KG1 (cell line): ENCODE measurements at places on chromosomes 12 and 14.
A peak's percentile ranks its signal among the peaks of the same experiment; 100 is the strongest.

- no peak for DNase-seq
These were observed 452.6 kb downstream of the ZFP36L1 start for GRCh38 chr14:68340262-68340661.

DNA sequence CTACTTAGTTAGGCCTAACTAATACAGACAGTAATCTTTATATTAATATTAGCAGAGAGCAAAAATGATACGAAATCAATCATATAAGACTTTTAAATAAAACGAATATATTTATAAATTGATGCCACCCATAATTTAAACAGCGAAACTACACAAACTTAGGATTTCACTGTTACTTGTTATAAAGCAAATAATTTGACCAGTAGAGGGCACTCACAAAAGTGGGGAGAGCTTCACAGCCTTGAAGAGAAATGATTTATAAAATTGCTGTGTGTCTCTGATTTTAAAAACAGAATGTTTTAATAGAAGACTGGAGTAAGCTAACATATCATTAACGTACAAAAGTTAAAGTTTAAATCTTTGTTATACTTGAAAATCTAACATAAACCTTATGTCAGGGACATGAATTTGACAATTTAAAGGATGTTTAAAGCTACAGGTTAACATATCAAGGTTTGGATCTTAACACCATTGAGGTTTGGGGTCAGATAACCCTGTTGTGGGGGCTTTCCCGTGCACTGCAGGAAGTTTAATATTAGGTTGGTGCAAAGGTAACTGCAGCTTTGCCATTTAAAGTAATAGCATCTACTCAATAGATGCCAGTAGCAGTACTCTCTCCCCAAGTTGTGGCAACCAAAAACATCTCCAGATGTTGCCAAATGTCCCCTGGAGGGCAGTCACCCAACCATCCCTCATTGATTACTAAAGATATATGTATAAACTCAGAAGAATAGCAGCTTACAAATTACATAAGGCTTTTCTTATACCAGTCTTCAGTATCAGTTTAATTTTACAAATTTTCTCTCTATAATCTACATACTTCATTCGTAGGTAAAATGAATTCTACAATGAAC is 9.3 kb downstream of the KRAS start:
- DNase-seq, result peak; percentile 29

GRCh38 chr12:116864371-116865160 is 16.7 kb downstream of the HRK start:
- DNase-seq, result no peak

DNA sequence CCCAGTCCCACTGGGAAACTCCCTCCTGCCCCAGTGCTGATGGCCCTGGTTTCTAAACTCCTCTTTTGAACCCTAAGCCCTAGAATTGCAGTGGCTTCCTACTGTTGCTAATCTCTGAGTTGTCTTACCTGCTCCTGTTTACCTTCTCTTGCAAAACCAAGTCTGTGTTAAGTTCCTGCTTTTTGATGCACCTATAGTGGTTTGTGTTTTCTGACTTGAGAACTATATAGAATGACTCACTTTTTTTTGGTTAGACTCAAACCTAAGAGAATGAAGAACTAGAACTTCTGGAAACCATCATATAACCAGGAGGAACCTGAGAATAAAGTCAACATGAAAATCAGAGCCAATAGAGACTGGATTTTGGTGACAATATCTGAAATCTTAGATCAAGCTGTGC is 5.5 kb upstream of the GAS2L3 start:
- DNase-seq, result no peak

DNA sequence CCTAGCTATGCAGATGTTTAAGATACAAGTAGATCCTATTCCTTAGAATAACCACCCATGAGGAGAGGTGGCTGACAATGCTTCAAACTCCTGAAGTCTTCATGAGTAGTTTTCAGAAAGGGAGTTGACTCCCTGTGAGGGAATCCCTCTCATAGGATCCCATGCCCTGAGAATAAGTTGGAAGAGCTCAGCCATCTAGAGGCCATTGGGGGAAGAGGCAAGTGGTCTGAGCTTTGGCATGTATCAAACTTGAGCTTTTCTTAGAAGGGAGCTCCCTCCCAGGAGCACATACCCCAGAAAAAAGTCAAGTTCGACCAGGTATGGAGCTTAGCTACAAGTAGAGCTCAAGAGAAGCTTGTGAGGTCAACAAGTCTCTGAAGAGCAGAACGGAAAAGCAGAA is 165.7 kb upstream of the RBM19 start:
- DNase-seq, result no peak

- DNase-seq, result no peak
These were observed 72.3 kb downstream of the CCDC60 start for GRCh38 chr12:119406811-119407210.

DNA sequence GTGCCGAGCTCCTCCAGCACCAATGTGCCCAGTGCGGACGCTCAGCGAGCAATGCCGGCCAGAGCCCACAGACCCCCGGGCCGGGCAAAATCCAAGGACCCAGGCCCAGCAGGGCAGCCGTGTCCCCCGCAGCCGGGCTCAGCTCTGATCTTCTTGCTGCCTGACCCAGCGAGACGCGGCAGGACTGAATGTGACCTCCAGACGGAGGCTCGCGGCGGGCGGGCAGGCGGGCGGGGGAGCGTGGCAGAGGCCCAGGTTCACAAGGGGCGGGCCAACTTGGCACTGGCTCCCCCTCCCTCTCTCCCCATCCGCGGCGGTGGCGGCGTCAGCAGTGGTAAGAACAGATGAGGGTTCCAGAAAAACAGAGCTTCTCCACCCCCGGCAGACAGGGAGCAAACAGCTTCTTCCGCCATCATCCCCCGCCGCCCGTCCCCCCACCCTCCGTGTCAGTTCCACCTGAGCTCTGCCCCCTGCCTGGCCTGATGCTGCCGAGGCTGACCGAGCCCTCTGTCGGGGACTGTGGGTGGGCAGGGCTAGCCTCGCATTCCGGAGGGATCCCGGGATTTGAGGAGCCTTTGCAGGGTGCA is 94.3 kb downstream of the RFLNA start:
- DNase-seq, result no peak

GRCh38 chr12:132615579-132616038 is 3.0 kb upstream of the P2RX2 start:
- no peak for DNase-seq

- DNase-seq, result no peak
These were observed 34.2 kb downstream of the STXBP6 start for GRCh38 chr14:25015761-25016160.

- no peak for DNase-seq
These were observed 1.9 kb upstream of the SP7 start for GRCh38 chr12:53338017-53338416.

GRCh38 chr14:51331486-51332367 is 91.7 kb downstream of the TMX1 start:
- DNase-seq, result no peak

- no peak for DNase-seq
These were observed 30.1 kb downstream of the MAX start for GRCh38 chr14:65072256-65072655.

DNA sequence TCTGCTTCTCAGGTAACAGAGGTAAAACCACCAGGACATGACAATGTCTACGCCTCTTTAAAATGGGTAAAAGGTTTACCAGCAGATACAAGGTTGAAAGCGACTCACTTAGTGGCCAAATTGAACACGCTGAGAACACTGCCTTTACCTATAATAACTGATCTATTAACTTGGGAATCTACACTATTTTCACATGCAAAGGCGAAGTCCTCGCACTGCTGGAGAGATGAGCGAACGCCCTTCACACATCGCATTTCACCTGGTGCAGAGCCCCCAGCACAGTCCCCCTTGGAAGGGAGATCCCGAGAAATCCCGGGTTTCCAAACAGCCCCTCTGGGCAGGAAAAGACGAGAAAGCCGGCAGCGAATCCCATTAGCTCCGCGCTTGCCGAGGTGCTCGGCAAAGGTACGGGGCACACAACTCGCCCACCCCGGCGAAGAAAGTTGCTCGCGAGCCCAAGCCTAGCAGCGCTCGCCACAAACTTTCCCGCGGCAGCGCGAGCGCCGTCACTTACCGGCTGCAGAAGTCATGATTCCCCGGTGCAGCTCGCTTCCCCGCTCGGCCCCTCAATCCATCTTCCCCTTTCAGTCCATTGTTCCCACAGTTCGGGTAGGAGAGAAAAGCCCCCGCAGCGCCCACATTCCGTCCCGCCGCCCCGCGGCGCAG is 423 bp downstream of the FGD6 start:
- no peak for DNase-seq

DNA sequence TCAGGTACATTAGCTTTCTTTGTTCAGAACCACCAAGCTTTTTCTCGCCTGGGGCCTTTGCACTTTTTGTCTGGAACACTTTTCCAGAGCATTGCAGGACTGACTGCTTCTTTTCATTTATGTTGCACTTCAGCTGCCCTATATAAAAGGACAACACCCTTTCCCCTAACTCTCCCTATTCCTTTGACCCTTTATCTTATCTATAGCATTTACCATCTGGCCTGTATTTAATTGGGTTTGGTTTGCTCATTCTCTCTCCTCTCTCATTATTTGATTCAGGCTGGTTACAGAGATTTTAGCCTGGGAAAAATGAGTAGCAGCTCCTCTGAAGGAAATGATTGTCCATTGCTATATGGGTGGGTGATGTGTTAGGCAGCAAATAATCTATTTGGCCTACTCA is 165.4 kb downstream of the KICS2 start:
- no peak for DNase-seq

DNA sequence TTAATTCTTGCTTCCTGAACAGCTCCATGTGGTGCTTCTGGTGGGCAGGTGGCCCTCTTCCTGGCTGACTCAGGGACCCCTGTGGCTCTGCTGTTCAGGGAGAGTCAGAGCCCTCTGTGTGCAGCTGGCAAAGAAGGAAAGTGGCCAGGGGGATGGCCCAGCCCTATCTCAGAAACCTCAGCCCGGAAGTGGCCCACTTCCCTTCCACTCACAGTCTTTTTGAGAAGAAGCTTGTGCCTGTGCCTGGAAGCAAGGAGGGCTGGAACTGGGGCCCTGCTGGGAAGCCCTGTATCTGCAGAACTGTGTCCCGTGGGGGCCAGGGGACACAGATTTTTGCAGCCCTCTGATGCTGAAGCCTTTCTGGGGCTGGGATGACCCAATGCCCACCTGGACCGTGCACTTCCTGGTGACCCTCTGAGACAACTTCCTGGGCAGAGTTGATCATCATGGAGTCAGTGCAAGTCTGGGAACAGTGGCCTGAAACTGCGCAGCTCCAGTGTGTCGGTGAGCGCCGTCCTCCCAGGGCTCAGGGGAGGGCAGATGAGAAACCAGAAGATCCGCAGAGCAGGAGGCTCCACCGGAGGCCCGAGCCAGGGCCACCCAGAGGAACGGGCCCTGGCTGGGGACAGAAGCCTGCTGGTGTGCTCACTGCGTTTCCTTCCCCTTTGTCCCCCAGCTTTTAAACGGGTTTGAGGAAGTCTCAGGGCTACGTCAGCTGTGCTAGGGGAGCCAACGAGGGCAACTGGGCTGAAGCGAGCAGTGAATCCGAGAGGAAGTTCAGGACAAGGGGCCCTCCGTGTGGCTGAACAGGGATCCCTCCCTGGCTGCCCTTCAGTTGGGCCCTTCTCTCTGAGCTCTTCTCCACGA is 217.4 kb upstream of the RTL1 start:
- peak; percentile 69 for DNase-seq

DNA sequence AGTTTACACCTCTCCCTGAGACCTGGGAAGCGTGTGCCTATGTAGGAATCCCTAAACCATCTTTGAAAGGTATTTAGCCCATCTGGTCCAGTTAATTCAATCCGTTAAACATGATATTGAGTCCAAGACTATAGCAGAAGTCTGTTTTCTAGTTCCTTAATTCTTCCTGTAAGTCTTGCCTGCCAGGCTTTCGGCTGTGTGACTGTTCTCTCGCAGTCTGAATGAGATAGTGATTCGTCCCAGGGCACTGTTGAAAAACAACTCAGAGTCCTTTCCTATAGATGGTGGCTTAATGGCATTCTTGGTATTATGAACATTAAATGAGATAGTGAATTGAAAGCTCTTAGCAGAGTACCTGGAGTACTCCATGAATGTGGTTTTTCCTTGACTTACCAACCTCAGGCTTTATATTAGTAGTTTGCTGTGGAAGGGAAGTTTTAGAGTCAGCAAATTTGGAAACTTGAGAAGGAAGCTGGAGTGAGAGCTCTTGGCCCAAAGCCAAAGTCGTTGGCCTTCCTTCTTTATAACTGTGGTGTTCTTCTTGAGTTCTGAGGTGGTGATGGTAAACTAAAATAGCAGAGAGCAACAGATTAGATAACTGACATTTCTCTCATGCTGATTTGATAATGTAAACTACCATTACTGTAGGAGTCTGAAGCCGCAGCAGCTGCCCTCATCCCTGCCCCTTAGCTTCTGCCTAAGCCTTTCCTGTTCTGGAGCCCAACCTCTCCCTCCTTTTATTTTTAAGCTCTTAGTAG is 76.5 kb downstream of the TGFB3 start:
- DNase-seq, result no peak

- DNase-seq, result no peak
These were observed 247.9 kb upstream of the ARHGAP5 start for GRCh38 chr14:31828946-31829868.

GRCh38 chr14:96622926-96623325 is 120.7 kb downstream of the PAPOLA start:
- no peak for DNase-seq

DNA sequence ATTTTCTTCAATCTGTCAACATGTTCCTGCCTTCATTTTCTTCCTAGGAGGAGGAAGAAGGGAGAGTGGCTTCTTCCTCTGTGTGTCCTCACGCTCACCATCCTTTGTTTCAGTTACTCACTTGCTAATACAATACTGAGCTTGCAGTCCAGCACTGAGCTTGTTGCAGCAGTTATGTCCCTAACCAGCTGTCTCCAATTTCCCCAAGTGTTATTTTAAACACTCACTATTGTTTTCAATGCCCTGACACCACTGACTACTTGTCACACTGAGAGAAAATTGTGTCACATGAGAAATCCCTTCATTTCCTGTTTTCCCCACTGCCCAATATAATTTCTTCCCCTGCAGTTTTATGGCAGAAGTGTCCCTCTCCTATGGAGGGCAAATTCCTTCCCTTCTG is 53.4 kb downstream of the HSD17B6 start:
- DNase-seq, result no peak

GRCh38 chr12:72610342-72610741 is 338.2 kb downstream of the TRHDE start:
- DNase-seq, result no peak

- DNase-seq, result no peak
These were observed 1.0 kb downstream of the CMTM5 start for GRCh38 chr14:23377573-23378563.

DNA sequence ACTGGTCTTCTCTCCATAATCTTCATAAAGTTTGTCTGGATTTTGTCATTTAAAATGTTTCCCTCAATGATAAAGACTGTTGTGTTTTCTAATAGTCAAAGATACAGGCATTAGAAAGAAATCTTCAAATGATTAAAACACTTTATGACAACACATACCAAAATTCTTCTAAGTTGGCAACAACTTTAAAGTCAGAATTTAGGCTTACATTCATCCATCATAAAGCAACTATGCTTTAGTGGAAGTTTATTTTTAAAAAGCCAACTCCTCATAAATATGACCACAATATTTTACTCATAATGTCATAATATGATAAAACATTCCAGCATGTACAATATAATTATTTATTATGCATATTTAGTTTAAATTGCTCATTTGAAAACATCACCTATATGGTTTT is 17.2 kb upstream of the CCER1 start:
- no peak for DNase-seq
